Activated naive CD4-positive, alpha-beta T cell treated with anti-CD3 and anti-CD28 coated beads, Interleukin-2, amount 50 U/mL, for 16 hours (primary cell): ENCODE measurements at places on chromosomes 11 and 22.

GRCh38 chr11:72921028-72921716 is 107.0 kb downstream of the ATG16L2 start:
- DNase-seq: no peak

GRCh38 chr22:29375398-29376076 is 12.8 kb downstream of the AP1B1 start:
- no peak for DNase-seq

DNA sequence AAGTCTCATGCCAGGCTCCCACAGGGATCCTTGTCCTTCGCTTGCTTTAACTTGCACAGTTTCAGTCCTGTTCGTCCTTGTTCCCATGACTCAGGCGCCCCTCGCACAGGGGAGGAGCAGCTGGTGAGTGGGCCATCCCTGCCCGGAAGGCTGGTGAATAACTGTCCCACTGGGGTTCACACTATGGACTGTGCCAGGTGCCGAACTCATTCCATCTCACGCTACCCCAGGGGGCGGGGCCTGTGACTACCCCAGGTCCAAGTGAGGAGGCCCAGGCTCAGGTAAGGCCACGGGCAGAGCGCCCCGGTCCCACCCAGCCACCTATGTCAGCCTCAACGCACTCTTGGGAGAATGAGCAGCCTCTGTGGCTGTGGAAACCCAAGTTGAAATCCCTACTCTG is 7.2 kb upstream of the CARD10 start:
- DNase-seq: no peak

DNA sequence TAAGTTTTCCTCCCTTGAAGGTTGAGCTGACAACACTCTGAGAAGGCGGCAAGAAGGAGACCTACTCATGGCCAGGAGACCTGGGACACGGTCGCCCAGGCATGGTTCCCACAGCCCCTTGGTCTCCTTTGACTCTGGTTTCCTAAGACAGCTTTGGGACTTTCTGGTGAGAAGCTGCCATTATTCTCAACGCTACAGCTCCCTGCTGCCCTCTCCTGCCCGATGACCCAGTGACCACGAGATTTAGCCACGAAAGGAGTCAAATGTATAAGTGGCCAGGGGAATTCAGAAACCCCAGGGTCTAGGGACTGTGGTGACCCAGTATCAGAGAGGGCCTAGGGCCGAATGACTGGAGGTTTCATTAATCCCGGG is 699 bp upstream of the SDF2L1 start:
- DNase-seq: no peak

- DNase-seq: no peak
These were observed 36.3 kb upstream of the SOX6 start for GRCh38 chr11:16392616-16393015.

- DNase-seq: no peak
These were observed 589.0 kb downstream of the OPCML start for GRCh38 chr11:132943357-132943705.

DNA sequence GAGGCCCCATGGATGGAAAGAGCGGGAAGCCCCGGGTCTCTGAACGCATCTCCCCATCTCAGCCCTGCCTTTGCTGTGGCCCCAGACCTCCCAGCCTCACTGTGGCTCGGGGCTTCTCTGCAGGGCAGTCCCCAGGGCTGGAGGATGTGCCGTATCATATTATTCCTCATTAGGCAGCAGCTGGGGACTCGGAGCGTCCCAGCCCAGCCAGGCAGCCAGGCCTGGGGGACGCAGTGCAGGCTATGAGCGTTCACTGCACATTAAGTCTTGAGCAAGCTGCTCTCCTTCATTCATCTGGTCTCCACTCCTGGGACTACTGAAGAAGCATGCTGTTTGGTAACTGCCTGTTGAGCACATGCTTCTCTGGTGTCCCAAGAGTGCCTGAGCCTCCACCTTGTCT is 226.8 kb upstream of the TBCEL start:
- no peak for DNase-seq

DNA sequence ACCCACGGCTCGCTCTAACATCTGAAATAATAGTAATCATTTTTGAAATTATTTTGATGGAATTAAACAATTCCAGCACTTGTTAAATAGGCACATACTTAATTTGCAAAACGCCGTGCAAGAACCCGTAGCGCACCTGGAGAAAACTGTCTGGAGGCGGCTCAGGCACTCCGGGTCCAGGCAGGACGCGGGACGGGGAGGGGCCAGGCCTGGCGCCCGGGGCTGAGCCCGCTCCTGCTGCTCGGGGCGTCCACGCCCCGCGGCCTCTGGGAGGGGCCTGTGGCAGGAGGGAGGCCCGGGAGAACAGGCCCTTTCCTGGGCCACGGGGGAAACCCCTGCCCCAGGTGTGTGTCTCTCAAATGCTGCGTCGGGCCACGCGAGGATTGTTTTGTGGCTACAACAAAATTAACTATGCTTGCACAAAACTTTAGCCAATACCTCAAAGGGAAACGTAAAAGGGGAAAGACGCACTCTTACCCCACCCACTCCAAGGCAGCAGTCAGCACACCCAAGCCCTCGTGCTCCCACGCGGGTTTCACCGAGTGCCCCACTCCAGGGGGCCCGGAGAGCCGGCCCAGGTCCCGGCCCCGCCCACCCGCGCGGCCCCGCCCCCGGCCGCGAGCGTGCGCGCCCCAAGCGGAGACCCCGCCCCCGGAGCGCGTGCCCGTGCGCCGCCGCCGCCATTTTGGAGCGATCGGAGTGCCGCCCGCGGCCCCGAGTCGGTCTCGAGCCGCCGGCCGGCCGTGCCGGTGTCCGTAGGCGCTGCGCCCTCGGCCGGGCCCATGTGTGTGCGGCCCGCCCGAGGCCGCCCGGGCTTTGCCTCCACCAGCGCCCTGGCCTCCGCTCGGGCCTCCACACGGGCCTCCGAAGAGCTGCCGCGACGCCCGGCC is at the start of gene PPP6R2:
Gene PPP6R2, plus strand, starts transcription at position 677 of the 890 bp plus-strand sequence. CDS start 50,582 bp downstream, outside the sequence.
- peak; percentile 90 for DNase-seq

- DNase-seq: no peak
These were observed 107.7 kb downstream of the EHF start for GRCh38 chr11:34728609-34729008.

- no peak for DNase-seq
These were observed 16.8 kb upstream of the NUP160 start for GRCh38 chr11:47864901-47865300.

DNA sequence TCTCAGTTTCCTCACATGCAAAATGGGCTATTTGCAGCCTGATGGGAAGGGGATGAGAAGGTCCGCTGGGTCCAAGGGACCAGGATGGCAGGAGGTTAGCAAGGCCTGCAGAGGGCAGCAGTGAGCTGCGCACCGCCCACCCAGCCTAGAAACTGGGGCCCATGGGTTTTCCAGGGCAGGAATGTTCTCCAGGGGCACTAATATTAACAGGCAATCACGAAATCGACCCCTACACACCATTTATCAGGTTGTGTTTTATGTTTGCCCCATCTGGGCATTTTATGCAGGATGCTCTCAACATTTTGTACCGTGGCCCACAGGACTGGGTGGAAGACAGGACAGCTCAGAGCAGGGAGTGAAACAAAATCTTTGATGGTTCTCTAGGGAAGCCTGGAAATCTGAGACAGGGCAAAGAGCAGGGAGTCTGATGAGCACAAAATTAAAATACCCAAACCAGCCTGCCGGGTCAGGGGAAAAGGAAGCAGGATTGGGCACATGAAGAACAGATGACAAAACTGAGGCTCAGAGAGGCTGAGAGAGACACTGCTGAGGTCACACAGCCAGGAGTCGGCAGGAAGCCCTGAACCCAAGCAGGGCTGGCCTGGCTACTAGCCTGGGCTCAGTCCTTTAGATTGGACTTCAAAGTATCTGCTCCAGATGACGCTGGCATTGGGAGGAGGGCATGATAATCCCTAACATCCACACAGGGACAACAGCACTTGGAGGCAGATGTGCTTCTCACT is 1.6 kb upstream of the BCR start:
- peak; percentile 63 for DNase-seq

GRCh38 chr11:34505874-34506273 is 7.7 kb downstream of the ELF5 start:
- DNase-seq: no peak

GRCh38 chr22:21790359-21790758 is 54.8 kb upstream of the YPEL1 start:
- no peak for DNase-seq

DNA sequence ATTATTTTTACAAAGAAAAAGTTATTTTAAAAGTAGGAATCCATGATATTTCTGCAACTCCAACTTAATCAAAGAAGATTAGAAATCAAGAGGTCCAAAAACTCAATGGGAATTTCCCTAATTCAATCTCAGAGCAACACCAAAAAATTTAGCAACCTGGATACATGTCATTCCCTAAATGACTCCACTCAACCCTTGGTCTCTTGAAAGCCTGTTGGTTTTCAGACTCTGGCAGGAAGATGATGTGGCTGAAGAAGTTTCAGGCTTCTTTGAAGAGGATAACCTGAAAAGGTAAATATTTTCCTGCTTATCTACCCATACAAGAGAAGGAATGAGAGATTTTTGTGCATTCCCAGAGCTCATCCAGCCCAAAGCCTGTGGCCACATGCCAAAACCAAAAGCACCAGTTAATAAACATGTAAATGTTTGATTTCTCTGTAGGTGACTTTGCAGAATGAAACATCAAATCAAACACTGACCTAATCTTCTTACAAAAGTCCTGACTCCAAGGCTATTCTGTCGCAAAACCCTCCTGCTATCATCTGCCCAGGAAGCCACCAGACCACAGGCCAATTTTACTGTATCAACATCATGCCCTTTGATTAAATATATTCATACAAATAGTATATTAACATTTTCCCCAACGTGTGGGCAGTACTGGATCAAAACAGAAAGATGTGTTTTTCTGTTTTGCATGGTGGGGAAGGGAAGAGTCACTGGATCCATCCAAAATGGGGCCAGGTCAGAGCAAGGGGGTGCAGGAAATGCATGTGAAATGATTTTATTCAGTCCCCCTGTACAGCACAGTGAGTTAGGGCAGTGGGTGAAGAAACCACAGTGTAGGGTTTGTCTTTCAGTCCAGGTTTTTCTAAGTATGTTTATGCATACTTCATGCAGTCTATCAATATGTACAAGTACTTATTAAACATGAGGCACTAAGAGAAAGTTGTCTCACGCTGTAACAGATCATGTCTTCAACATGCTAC is 38.8 kb downstream of the SMCO4 start:
- no peak for DNase-seq

DNA sequence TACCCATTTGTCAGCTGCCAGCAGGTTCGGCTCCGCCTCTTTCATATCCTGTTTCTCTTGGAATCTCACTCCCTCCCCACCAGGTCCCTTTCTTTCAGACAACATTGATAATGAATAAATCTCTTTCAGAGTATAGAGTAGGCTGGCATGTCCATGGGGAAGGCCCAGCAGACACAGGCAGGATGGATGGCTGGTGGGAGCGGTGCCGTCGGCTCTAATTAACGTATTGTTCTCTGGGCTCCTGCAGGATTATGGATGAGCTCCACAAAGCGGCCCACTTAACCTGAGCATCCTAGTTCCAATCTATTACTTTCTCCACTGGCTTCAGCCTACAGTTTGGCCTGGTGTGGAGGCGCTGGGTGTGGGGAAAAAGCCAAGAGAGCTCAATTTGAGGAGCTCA is 588.0 kb downstream of the BUD13 start:
- no peak for DNase-seq

GRCh38 chr11:118633979-118634378 is 26.6 kb downstream of the PHLDB1 start:
- DNase-seq: no peak

DNA sequence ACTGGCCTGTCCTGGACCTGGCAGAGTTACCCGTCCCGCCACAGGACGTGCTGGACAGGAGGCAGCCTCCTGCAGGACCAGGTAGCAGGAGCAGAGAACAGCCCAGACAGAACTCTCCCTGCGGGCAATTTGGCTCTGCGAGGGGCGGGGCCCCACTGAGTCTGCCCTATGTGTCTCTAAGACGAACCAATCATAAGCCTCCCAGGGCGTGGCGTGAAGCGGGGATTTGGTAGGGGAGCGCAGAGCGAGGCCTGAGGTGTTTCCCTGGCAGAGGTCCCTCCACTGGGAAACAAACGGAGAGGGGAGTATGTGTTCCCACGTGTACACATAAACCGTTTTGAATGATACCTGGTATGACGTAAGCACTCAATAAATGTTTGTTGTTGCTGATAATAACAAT is 7.4 kb downstream of the CD82 start:
- DNase-seq: no peak

DNA sequence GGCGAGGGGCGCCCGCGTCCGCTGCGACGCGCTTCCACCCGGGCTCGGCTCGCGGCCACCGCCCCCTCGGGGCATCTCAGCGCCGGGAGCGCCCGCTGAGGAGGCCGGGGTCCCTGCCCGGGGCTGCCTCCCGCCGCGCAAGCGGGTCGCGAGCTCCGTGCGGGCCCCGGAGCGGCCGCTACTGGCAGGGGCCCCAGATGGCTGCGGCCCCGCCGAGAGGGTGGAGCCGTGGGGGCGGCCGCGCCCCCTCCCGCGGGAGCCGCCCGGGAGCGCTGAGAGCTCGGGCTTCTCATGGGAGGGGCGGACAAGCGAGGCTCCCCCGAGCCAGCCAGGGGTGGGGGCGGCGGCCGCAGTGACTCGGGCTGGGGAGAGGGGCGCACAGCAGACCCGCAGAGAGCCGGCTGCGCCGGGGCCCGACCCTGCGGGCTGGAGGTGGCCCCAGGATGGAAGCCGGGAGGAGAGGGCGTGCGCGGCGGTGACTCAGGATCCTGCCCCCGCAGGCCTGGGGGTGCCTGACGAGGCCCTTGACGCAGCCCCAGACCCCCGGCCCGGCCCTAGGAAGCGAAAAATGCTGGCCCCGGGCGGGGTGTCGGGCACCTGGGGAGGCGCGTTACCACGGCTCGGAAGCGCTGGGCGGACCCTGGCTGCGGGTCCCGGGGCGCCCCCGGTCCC is 603 bp upstream of the ZFTA start:
- DNase-seq: peak; percentile 49

DNA sequence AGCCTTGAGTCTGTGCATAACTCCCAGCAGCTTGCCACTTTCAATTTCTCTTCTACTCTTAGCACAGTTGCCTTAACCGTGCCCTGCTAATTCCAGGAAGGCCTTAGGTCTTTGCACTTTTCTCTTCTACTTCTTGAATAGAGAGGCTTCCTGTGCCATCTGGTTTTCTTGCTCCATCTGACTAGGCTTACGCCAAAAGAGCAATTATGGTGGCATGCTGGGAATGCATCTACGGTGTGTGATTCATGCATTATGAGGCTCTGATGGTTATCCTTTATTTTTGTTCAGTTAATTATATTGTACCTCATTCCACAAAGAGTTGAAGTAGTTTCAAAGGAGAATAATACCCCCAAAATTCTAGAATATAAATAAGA is 29.4 kb downstream of the SIK2 start:
- no peak for DNase-seq

DNA sequence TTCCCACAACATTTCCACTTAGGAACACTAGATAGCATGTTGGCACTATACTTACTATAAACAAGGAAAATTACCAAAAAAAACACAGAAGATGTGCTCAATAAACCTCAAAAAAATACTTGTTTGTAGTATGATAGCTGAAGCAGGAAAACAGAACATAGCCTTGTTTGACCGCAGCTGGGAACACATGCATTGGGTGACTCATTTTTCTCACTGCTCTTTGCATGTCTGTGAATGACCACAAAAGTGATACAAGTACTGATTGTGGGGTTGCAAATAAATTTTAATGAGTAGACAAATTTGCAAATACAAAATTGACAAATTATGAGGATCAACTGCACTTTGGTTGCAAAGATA is 22.8 kb upstream of the GUCY1A2 start:
- no peak for DNase-seq

GRCh38 chr11:1784761-1785650 is 21.3 kb upstream of the CTSD start:
- DNase-seq: no peak

GRCh38 chr11:132671851-132672370 is 860.4 kb downstream of the OPCML start:
- DNase-seq: no peak

- no peak for DNase-seq
These were observed 1.6 kb upstream of the SUSD2 start for GRCh38 chr22:24179478-24180210.
